Stimulated activated CD4-positive, alpha-beta T cell treated with anti-CD3 and anti-CD28 coated beads, TNF-alpha, amount 100 ng/mL, for 24 hours (primary cell): ENCODE measurements at places on chromosomes 11 and 22.

DNA sequence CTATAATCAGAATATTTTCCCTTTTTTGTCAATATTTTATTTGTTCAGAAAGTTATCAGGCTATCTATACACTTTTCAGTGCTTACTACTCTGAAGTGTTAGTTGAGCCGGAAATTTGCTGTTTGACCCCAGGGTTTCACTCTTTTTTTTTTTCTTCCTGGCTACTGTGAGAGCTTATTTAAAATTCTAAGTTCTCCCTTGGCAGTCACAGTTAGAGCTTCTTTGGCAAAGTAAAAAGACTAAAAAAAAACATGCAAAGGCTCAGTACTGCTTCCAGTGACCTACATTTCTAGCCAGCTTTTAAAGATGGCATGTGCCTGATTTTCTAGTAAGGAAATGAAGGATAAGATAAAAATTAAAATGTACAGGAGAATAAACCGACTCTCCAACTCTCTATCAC lies 48.4 kb downstream of the ELP4 start:
- no peak for DNase-seq

DNA sequence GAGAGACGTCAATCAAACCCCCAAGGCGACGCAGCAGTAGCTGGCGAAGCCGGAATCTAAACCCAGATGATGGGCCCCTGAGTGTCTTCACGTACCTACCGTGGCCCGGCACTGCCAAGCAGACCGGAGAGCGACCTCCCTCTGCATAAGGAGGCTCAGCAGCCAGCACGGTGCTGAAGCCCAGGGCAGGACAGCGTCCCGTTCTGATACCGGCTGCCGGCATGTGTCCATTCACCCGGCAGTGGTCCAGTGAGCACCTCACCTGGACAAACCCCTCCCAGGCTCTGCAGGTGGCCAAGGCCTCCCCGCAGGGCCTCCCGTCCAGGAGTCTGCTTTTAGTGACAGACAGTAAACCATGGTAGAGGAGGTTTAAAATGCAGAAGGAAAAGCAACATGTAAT lies 142.0 kb downstream of the BRD1 start:
- no peak for DNase-seq

DNA sequence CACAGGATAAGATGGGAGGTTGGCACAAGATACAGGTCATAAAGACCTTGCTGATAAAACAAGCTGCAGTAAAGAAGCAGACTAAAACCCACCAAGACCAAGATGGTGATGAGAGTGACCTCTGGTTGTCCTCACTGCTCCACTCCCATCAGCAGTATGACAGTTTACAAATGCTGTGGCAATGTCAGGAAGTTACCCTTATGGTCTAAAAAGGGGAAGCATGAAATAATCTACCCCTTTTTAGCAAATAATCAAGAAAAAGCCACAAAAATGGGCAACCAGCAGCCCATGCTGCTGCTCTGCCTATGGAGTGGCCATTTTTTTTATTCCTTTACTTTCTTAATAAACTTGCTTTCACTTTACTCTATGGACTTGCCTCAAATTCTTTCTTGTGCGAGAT lies 8.7 kb upstream of the PIWIL4 start:
- no peak for DNase-seq

DNA sequence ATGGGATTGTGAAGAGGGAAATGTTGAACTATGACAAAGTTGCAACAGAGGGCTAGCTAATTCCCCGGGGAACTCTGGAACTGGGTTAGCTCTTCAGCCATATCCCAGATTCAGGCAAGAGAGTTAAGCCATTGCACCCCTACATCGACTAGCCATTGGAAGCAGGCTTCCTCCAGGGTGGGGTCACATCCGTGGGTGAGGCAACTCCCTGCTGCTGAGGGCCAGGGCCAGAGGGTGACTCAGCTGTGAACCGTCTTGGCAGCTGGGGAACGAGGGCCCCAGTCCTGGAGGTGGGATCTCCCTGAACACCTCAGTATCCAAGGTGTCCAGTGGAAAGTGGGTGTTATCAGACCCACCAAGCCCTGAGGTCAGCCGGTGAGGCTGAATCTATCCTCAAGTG lies 41.1 kb downstream of the RPS6KA4 start:
- no peak for DNase-seq

DNA sequence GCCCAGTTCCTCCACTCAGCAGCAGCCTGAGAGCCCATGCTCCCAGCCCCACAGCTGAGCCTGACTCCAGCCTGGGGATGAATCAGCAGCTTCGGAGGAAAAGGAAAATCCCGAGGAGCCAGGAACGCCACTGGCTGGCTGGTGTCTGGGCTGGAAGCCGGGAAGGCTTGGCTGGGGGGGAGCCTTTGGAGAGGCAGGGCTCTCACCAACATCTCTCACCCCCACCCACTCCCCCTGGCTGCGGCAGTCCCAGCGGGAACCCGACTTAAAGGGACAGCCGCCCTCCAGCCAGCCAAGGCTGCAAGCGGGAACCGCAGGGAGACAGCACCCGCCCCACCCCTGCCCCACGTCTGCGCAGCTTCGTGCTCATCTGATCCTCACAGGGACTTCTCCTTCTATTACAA lies 28.4 kb downstream of the KIAA0930 start:
- no peak for DNase-seq

- DNase-seq: no peak
Measured at GRCh38 chr11:46343520-46343919, 3.7 kb upstream of the DGKZ start.

DNA sequence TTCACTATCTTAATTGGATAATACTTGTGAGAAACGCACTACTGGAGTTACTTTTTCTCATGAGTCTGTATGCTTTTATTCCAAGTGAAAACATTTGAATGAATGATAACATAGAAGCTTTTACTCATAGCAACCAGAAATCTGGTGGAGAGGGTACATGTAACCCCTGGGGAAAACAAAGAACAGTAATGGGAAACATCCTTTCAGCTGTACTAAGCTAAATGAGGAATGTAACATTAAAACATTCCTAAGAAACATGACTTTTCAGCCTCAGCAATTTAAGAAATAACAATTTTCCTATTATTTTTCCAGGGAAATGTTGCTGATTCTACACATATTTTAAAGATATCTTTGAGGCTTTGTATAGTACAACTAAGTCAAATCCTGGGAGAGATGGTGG lies 97.2 kb upstream of the CEP126 start:
- DNase-seq: no peak

- no peak for DNase-seq
Measured at GRCh38 chr11:124657904-124658303, 15.6 kb downstream of the SIAE start.

GRCh38 chr11:115709297-115709696 lies 205.1 kb upstream of the CADM1 start:
- no peak for DNase-seq

- DNase-seq: no peak
Measured at GRCh38 chr11:111047374-111047773, 198.2 kb upstream of the POU2AF2 start.

- no peak for DNase-seq
Measured at GRCh38 chr11:78938971-78939370, 364.3 kb upstream of the NARS2 start.

GRCh38 chr22:50600967-50601668 lies 525 bp downstream of the MAPK8IP2 start:
- DNase-seq: no peak

- DNase-seq: no peak
Measured at GRCh38 chr11:2975594-2975993, 16.5 kb downstream of the NAP1L4 start.

DNA sequence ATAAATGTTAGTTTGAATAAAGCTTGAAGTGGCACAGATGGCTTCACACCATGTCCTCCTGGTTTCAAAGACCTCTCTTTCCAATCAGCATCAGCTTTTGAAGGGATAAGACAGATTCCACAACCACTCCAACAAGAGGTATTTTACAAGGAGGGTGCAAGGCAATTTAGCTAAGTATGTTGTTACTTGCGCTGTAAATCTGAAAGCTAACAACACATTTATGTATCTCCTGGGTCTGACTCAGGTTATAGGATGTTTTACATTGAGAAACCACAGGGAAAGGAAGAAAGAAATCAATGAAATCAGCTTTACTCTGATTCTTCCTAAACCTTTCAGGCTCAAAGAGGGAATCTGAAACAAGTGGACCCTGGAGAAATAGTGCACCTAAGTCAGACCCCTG lies 12.1 kb downstream of the CWC15 start:
- no peak for DNase-seq

DNA sequence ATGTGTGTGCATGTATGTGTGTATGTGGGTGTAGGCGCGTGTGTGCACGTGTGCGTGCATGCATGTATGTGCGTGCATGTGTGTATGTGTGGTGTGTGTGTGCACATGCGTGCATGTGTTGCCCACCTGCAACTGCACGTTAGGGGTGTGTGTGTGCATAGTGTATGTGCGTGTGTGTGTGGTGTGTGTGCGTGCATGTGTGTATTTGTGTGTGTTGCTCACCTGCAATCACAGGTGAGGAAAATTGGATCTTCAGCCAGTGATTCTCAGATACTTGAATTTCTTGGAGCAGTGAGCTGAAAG lies 54.3 kb downstream of the ST14 start:
- DNase-seq: no peak

DNA sequence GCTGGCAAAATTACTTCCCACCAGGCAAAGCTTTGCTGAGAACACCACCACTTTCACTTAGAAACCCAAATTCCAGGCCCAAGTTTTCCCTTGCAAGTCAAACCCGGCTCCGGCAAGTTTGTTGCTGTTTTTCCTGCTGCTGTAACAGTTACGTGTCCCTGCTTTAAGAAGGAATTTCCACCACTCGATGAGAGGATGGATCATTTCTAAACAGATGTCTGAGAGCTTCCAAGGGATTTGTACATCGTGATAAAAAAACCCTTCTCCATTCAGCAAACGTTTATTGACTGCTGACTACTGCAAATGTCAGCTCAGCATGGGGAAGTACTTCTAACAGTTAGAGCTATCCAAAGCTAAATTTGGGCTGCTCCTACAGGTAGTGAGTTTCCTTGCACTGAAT lies 19.7 kb downstream of the P2RX3 start:
- no peak for DNase-seq

DNA sequence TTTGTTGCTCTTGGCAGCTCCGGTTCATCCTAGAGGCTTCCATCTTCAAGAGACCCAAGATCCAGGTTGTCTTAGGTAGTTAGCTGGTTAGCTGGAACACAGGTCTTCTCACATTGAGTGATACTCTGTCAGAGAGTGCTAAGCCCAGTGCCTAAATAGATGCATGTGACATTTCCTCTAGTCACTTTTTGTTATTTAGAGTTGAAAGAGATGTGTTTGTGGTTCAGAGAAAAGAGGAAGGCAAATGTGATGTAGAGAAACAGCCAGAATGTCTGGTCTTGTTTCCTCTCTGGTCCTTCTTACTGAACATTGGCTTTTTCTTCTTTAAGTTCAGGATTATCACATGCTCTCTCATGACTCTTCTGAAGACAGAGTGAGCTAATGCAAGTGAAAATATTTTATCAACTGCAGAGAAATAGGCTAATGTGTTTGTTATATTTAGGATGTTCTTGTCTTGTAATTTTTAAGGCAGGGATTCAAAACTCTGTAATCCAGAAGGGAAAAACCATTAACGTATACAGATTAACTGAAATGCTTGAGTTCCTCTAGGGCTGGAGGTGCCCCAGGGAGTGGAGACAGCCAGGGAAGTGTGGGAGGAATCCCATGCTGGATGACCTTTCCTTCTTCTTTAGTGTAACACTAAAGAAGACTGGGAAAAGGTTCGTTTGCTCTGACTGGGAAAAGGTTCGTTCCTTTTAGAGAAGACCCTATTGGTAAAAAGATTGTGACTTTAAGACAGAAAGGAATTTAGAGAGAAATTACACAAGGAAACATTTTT lies 75.4 kb downstream of the SWAP70 start:
- DNase-seq: no peak

DNA sequence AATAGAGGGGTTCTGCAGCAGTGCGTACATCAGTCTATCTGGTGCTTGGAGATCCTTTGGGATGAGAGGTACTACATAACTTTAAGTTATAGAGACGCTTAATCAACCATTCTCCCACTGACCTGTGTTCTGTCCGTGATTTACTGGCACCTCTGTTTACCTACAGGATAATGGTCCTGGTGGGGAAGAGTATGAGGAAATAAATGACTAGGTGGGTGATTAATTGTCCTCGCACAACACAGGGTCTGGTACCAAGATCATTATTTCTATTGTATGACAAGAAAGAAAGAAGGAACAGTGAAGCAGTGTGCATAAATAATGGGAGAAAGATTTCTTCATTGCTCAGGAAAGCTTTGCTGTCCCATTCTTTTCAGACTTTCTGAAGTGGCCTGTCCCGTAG lies 32.8 kb upstream of the FJX1 start:
- DNase-seq: no peak

DNA sequence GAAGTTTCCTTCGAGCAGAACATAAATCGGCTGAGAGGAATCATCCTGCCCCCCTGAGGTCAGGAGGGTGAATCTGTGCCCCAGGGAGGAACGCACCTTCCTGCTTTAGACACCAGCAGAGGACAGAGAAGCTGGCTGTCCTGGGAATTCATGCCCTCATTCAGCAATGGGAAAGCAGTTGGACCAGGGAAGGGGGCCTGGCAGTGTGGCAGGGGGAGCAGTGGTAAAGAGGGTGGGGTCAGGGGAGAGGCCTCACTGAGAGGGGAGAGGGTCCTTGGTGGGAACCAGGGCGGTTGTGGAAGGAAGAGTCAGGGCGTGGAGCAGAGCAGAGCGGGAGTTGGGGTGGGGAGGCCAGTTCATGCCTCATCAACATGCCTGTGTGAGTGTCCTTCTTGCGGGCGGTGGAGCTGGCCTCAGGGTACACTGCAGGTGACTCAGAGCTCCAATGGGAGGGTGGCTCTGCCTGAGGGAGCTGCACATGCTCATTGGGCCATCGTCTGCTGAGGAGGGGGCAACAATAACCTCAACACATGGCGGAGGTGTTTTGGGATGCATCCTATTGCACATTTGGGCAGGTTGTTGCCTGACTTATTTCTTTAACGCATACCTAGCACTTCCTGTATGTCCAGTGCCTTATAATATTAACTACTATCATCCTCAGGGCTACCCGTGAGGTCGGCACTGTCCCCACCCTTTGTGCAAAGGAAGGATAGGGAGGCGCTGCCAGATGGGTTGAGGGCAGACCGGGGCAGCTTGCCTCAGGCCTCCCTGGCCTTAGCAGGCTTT lies 23.2 kb downstream of the MED15 start:
- no peak for DNase-seq

GRCh38 chr11:35488117-35488516 lies 37.3 kb downstream of the PAMR1 start:
- no peak for DNase-seq

- DNase-seq: peak; percentile 52
Measured at GRCh38 chr11:35045236-35045820, 93.6 kb upstream of the CD44 start.

- no peak for DNase-seq
Measured at GRCh38 chr22:44452531-44453420, 45.3 kb downstream of the RTL6 start.

GRCh38 chr11:104798789-104799188 lies 99.5 kb downstream of the CASP12 start:
- DNase-seq: no peak
